Neural crest cell (in vitro differentiated cells): ENCODE measurements at places on chromosomes 4 and X. TPM values are rescaled to one million over a fixed set of nuclear protein-coding genes. Genes with fewer than 3 reads are reported as not detected.

GRCh38 chr4:112410804-112411203 lies 105.2 kb downstream of the NEUROG2 start:
- peaks cover 11% of the 10 kb centered on the region for H3K4me1 ChIP-seq
- H3K36me3 ChIP-seq = no peaks in the 10 kb centered on the region
- no peak overlapping the region for H3K4me3 ChIP-seq

The FRMPD3 gene
- total RNA-seq = 1.8 and 2.3 TPM in 2 replicates

DNA sequence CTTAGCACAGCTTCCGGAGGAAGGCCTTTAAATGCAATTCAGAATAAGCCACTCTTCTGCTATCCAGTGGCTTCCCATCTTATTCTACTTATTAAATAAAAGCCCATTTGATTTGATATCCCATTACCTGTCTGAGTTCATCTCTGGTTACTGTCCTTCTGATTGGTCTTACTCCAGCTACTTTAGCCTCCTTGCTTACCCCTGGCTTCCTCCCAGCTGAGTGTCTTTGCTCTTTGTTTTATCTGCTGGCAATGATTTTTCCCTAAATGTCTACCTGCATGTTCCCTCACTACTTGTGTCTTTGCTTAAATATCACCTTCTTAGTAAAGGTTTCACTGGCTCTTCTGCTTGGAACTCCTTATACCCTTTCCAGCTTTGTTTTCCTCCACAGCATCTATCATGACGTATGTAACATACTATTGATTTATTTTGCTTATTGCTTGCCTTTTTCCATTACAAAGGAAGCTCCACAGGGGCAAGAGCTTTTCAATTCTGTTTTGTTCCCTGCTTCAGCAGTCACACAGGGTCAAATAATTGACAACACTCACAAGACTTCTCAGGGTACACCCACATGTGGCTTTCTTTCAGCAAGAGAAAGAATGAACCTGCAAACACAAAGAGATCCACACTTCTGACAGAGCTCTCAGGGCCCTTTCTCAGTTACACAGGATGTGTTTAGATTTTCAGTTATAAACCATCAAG lies 63.8 kb downstream of the TBC1D19 start:
- H3K27me3 ChIP-seq = no peaks in the 10 kb centered on the region
- H3K27ac ChIP-seq = no peak overlapping the region
- no peak overlapping the region for H3K4me3 ChIP-seq
- no peaks in the 10 kb centered on the region for H3K4me1 ChIP-seq
- peaks cover 54% of the 10 kb centered on the region for H3K36me3 ChIP-seq

DNA sequence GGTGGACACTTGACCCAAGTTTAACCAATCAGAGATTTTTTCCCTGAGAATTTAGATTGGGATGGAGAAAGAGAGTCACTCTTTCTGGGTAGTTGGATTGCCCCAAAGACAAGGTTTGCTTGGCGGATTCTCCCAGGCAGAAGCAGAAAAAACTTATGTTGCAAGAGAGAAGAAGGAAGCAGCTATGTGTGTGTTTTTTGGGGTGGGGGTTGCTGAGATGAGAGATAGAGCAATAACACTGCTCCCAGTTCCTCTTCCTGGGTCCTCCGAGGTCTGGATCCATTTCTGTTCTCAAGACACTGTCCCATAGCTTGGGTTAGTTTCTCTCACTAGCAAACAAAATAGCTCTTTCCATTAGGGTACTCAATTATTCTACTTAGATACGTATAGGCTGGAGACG lies 222.1 kb downstream of the STIM2 start:
- H3K27me3 ChIP-seq = peaks cover 38% of the 10 kb centered on the region
- no peak overlapping the region for H3K4me3 ChIP-seq
- H3K27ac ChIP-seq = no peak overlapping the region
- no peak for DNase-seq
- H3K36me3 ChIP-seq = peaks cover 3% of the 10 kb centered on the region

- peaks cover 3% of the 10 kb centered on the region for H3K4me1 ChIP-seq
- H3K27ac ChIP-seq = no peak overlapping the region
- peaks cover 23% of the 10 kb centered on the region for H3K27me3 ChIP-seq
- H3K36me3 ChIP-seq = no peaks in the 10 kb centered on the region
- H3K4me3 ChIP-seq = no peak overlapping the region
Measured at GRCh38 chr4:121191361-121191760, 27.2 kb upstream of the TNIP3 start.

DNA sequence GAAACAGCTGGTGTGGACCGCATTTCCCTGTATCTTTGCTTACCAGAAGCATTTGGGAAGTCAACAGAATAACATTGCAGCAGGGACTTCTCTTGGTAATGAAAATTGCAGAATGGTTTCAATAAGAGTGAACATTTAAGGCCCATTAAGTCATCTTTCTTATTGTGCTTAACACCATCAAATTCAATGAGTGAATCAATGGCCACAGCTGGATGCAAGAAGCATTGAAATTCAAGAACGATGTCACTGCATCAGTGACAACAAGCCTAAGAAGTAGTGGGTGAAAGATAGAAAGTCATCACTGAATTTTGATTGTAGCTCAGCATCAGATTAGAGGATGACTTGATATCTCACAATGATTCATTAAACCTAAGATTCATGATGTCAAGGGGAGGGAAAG lies 93.9 kb upstream of the GPM6A start:
- H3K36me3 ChIP-seq = peaks cover 2% of the 10 kb centered on the region
- DNase-seq = no peak
- H3K4me1 ChIP-seq = peaks cover 9% of the 10 kb centered on the region
- H3K27ac ChIP-seq = no peak overlapping the region
- no peak overlapping the region for H3K4me3 ChIP-seq
- no peaks in the 10 kb centered on the region for H3K27me3 ChIP-seq

The ARHGAP36 gene
- total RNA-seq = 1.8 and 2.4 TPM in 2 replicates

- H3K4me1 ChIP-seq = no peaks in the 10 kb centered on the region
- DNase-seq = no peak
- no peak overlapping the region for H3K4me3 ChIP-seq
- no peaks in the 10 kb centered on the region for H3K27me3 ChIP-seq
- no peaks in the 10 kb centered on the region for H3K36me3 ChIP-seq
Measured at GRCh38 chrX:129754056-129755024, 15.6 kb downstream of the XPNPEP2 start.

DNA sequence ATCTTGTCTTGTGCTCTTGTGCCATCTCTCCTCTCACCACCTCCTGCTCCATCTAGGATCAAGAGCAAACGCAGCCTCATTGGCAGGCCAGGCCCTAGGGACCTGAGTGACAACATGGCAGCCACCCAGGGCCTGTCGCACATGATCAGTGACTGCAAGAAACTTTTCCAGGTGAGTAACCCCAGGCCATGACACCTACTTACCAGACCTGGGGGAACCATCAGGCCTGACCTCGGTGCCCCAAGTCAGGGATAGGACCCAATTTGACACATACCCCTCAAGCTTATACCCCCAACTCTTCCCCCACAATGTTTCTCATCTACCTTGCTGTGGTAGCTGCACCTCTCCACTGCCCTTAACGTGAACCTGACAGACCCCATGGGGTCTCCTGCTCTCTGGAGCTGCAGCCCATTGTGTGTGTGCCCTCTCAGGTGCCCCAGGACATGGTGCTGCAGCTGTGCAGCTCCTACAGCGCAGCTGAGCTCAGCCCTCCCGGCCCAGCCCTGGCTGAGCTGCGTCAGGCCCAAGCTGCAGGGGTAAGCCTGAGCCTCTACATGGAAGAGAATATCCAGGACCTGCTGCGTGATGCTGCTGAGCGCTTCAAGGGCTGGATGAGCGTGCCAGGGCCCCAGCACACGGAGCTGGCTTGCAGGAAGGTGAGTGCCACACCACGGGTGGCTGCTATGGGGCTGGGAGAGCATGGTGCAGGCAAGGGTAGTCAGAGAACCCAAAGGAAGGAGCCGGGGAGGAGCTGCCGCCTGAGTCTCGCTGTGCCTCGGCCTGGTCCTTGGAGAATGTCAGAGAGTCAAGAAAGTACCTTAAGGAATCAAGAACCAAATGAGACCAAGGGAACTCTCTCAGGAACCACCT lies 74.8 kb downstream of the STARD8 start:
- no peaks in the 10 kb centered on the region for H3K27me3 ChIP-seq
- no peaks in the 10 kb centered on the region for H3K4me1 ChIP-seq
- H3K27ac ChIP-seq = no peak overlapping the region
- H3K4me3 ChIP-seq = no peak overlapping the region
- H3K36me3 ChIP-seq = no peaks in the 10 kb centered on the region

DNA sequence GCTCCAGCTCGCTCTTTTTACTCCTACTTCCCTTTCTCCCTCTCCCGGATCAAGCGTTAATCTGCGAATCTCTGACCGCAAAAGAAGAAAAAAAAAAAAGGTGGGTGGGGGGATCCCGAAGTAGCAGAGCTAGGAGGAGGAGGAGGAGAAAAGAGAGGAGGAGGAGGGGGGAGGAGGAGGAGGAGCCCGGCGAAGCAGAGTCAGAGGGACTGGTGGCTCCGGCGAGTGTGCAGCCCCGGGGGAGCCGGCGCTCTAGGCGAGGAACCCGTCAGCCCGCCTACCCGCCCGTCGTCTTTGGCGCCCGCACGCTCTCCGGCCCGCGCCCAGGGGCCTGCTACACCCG lies at the start of gene NHSL2:
TSS of gene NHSL2 (plus strand) at position 203 of the 343 bp plus-strand sequence.
- peaks cover 3% of the 10 kb centered on the region for H3K36me3 ChIP-seq
- H3K4me1 ChIP-seq = peaks cover 25% of the 10 kb centered on the region
- H3K27me3 ChIP-seq = peaks cover 9% of the 10 kb centered on the region

GRCh38 chrX:109782994-109783700 lies 50.1 kb upstream of the ACSL4 start:
- no peaks in the 10 kb centered on the region for H3K4me1 ChIP-seq
- DNase-seq = no peak
- H3K4me3 ChIP-seq = no peak overlapping the region
- peaks cover 2% of the 10 kb centered on the region for H3K27me3 ChIP-seq

The SPARCL1 gene
- total RNA-seq = 7.8 and 8.6 TPM in 2 replicates

GRCh38 chr4:2825740-2826139 lies 17.9 kb upstream of the ADD1 start:
- H3K27ac ChIP-seq = no peak overlapping the region
- no peaks in the 10 kb centered on the region for H3K27me3 ChIP-seq
- no peak overlapping the region for H3K4me3 ChIP-seq
- peaks cover 14% of the 10 kb centered on the region for H3K36me3 ChIP-seq
- peaks cover 3% of the 10 kb centered on the region for H3K4me1 ChIP-seq

GRCh38 chrX:19440713-19441112 lies 74.6 kb downstream of the MAP3K15 start:
- H3K4me1 ChIP-seq = no peaks in the 10 kb centered on the region
- H3K4me3 ChIP-seq = no peak overlapping the region
- H3K27me3 ChIP-seq = no peaks in the 10 kb centered on the region
- H3K27ac ChIP-seq = no peak overlapping the region
- peaks cover 3% of the 10 kb centered on the region for H3K36me3 ChIP-seq

- H3K36me3 ChIP-seq = peaks cover 6% of the 10 kb centered on the region
- no peaks in the 10 kb centered on the region for H3K27me3 ChIP-seq
- H3K4me3 ChIP-seq = no peak overlapping the region
- H3K27ac ChIP-seq = no peak overlapping the region
Measured at GRCh38 chrX:16491461-16491860, 158.5 kb upstream of the S100G start.

The PDHA2 gene
- total RNA-seq = not detected in 2 replicates

- no peak for DNase-seq
- H3K4me3 ChIP-seq = no peak overlapping the region
- H3K36me3 ChIP-seq = peaks cover 39% of the 10 kb centered on the region
- no peaks in the 10 kb centered on the region for H3K27me3 ChIP-seq
- H3K4me1 ChIP-seq = no peaks in the 10 kb centered on the region
Measured at GRCh38 chr4:86184216-86184900, 175.5 kb downstream of the MAPK10 start.

- no peaks in the 10 kb centered on the region for H3K36me3 ChIP-seq
- H3K4me3 ChIP-seq = no peak overlapping the region
- no peak for DNase-seq
- H3K27ac ChIP-seq = no peak overlapping the region
Measured at GRCh38 chr4:54173281-54173912, 55.7 kb upstream of the PDGFRA start.

DNA sequence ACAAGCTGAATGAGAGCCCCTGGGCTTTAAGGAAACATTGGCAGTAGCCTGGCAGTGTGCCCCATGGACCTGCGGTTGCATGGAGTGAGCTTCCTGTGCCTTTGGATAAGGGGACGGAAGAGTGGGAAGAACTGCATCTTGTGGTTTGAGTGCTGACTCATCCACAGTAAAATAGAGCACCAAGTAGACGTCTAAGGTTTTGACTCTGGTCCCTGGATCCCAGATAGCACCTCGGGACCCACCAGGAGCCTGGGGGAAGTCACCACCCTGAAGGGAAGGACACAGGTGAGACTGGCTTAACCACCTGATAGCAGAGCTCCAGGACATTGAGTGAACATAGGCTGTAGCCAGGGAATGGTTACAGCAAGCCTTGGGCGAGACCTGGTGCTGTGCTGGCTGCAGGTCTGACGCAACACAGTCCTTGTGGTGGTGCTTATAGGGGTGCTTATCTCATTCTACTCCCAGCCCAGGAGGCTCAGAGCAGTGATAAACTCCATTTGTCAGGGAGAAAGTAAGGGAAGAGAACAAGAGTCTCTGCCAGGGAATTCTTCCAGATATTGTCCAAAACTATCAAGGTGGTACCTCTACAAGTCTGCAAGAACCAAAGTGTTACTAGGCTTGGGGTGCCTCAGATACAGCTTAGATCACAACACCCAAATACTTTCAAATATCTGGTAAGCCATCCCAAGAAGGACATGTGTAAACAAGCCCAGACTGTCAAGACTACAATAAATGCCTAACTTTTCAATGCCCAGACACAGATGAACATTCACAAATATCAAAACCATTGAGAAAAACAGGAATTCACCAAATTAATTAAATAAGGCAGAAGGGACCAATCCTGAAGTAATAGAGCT lies 123.6 kb upstream of the TET2 start:
- H3K36me3 ChIP-seq = no peaks in the 10 kb centered on the region
- H3K4me1 ChIP-seq = no peaks in the 10 kb centered on the region
- DNase-seq = no peak
- H3K4me3 ChIP-seq = no peak overlapping the region
- peaks cover 5% of the 10 kb centered on the region for H3K27me3 ChIP-seq
- H3K27ac ChIP-seq = no peak overlapping the region

DNA sequence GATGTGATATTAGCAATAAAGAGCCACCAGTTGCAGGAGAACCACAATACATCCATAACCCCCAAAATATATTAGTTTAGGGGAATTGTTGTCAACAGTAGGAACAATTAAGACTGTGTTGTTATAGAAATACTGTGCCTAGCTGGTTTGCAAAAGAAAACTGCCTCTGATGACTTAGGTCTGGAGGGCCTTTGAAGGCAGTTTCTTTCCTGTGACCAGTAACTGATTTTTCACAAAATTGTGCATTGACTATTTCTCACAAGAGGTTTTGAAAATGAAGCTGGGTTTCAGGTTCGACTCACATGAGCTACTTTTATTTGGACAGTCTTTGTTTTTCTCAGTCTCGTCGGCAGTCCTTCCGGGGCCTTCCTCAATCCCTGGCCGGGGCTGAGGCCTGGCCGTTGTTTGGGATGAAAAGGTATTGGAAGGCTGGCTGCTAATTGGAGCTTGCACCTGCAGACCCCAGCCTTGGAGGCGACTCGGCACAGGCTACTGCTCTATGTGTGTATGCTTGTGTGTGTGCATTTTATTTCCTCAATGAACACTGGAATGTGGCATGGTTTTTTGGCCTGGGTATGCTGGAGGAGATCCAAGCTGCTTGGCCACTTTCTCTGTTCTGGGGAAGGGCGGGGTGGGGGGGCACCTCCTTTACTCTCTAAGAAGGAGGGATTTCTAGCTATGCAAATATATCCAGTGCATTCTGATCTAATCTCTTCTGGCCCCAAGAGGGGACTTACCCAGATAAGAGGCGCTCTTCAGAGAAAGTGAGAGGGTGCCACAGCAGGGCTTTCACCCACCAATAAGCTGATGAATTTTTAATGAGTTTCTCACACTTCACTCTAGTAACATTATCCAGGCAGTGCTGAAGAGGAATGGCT lies 49.5 kb upstream of the LNX1 start:
- H3K27me3 ChIP-seq = no peaks in the 10 kb centered on the region
- no peak overlapping the region for H3K4me3 ChIP-seq
- no peaks in the 10 kb centered on the region for H3K36me3 ChIP-seq
